ENCODE measurements at places on chromosomes 2 and 18.

DNA sequence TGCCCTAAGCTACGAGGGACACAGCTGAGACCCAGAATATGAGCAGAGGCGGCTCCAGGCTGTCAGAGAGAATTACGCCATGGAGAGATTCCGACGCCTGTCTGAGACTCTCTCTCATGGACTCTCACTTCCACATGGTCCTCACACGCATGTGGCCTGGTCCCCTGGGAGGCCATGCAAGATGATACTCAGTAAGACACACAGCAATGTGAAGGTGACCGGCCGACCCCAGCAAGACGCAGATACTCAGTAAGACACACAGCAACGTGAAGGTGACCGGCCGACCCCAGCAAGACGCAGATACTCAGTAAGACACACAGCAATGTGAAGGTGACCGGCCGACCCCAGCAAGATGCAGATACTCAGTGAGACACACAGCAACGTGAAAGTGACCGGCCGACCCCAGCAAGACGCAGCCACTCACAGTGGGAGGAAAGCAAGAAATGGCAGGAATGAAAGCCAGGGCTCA, 400.8 kb upstream of the MYT1L start:
- DNase-seq = no peak

GRCh38 chr2:240565333-240566202, 2.7 kb upstream of the RNPEPL1 start:
- peak; percentile 95 for DNase-seq

DNA sequence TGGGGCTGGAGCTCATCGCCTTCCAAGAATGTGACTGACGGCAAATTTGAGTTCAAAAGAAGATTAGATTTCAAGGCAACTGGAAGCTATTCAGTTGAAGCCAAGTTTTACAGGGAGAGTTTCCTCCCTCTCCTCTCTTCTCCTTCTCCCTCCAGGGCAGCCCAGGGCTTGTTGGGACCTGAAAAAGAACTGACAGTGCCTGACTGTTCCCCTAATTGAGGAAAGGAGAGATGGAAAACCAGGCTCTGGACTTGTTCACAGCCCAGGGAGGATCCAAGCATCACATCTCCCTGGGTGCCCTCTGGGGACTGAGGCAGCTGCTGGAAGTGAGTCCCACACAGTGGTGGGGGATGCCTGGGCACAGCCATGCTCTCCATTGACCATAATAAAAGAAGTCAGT, 88.1 kb downstream of the THNSL2 start:
- no peak for DNase-seq

GRCh38 chr2:73718851-73719621, 18.1 kb downstream of the TPRKB start:
- DNase-seq = no peak

DNA sequence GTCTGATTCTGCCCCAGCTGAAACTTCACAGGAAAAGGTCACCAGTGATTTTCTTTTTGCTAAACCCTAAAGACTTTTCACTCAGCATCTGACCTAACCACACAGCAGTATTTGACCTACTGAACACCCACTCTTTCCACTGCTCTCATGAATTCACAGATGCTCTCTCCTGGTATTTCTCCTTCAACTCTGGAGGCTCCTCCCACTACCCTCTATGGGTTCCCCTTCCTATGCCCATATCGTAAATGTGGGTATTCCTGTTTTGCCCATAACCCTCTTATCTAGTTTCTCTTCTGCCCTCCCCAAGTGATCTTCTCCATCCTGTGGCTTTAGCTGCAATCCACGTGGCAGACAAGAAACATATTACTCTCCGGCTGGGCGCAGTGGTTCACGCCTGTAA, 7.6 kb downstream of the PLEKHM3 start:
- no peak for DNase-seq

DNA sequence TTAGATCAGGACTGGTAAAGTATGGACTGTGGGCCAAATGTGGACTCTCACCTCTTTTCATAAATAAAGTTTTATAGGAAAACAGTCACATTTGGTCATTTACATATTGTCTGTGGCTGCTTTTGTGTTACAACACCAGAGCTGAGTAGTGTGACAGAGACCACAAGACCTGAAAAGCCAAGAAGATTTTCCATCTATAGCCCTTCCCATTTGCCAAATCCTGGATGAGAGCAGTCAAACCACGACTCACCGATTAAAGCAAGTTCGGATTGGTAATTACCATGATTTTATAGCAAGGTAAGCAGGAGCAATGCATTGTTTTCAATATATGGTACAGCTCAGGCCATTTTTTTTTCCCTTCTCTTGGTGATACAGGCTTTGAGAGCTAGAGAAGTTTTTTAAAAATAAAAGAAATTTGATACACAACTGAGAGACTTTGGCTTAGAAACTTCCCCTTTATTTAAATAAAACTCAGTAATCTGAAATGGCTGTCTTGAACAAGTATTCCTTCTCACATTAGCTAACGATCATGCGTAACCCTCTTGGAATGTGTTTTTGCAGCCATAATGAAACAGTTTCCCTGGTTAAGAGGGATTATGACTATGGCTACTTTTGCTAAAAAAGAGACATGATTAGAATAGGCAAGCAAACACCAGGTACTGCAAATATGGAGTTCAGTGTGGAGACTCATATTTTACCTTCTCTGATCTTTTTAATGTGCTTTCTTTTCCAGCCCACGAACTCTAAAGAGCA, 9.5 kb upstream of the MALL start:
- no peak for DNase-seq

GRCh38 chr2:102269200-102269524, 42.2 kb upstream of the IL1RL1 start:
- no peak for DNase-seq

DNA sequence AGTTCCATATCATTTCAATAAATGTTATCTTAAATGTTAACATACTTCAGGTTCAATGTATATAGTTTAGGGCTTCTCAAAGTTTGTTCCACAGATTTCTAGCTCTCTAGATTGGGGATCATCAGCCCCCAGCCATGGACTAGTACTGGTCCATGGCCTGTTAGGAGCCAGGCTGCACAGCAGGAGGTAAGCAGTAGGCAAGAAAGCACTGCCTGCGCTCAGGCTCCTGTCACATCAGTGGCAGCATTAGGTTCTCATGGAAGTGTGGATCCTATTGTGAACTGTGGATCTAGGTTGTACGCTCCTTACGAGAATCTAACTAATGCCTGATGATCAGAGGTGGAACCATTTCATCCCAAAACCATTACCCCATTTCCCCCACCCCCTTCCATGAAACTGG, 531.1 kb downstream of the PARD3B start:
- DNase-seq = no peak
